ENCODE measurements at places on chromosomes 1 and 21.

- DNase-seq: no peak
These were observed 110.1 kb downstream of the GRIK1 start for GRCh38 chr21:29829564-29830275.

- DNase-seq: no peak
These were observed 30.5 kb downstream of the ZBTB8OS start for GRCh38 chr1:32619701-32620485.

GRCh38 chr1:116766616-116767469 lies 12.6 kb downstream of the CD2 start:
- no peak for DNase-seq

DNA sequence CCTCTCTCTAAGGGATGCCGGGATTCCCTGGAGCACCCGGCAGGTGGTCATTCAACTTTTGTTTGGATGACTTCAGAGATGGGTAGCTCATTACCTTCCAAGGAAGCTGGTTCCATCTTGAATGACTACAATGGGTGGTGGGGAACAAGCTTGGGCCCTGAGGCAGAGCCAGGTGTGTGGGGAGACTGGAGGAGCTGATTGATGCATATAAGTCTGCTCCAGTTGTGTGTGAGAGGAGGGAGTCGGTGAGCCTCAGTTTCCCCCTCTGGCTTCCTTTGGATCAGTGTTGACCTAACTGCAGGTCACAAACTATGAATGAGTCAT lies 133.8 kb upstream of the ZBTB40 start:
- DNase-seq: no peak

DNA sequence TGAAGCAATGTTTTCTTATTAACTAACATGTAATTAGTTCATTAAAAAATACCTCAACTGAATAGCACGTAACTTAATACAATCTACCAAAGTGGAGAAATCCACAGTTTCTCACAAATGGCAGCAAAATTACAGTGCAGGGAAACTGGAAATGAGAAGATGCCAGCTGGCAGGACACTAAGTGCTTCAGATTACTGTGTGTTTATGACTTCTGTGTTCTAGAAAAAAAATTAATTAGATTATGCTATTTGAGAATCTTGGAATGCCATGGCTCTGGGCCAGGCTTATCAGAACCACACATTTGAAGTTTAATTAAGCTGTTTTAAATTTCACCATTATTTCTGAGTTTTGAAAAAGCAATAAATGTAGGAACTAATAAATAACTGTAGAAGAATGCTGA lies 357.6 kb downstream of the TGFB2 start:
- DNase-seq: no peak

- no peak for DNase-seq
These were observed 6.8 kb downstream of the CNN3 start for GRCh38 chr1:94920061-94920460.

DNA sequence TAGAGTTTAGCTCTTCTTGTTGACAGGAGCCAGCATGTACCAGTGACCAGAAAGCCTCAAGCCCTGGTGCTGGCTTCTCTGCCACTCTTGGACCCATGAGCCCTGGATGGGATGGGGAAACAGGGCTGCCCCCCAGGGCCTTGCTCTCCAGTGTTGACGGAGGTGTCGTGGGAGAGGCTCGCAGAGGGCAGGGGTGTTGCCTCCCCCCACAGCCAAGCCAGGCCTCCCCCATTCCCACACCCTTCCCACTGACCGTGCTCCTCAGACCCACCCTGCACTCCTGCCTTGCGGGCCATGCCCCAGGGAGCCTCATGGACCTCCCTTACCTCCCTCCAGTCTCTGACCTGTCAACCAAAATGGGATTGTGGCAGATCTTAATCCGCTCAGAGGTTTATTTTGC lies 123.8 kb upstream of the COL6A1 start:
- no peak for DNase-seq

GRCh38 chr1:46547481-46548383 lies 3.7 kb downstream of the KNCN start:
- DNase-seq: no peak

GRCh38 chr1:27154991-27155781 lies at the start of gene SLC9A1:
Gene SLC9A1 (minus strand): TSS chr1:27155125. CDS start chr1:27154334, 791 bp downstream.
- DNase-seq: peak; percentile 73

GRCh38 chr1:36402504-36402890 lies 4.8 kb upstream of the LSM10 start:
- no peak for DNase-seq

DNA sequence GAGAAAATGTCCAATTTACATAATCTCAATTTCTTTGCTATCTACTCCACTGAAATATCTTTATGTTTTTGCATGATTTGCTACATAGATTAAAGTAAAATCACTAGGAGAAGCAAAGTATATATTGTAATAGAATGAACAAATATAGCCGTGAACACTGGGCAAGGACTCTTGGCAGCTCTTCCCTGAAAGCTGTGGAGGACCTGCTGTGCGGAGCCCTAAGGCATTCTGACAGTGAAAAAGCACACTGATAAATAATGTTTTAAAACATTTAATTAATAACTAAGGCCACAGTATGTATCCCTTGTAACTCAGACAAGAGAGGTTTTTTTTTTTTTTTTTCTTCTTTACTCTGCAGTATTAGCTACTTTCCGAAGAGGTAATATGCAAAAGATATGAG lies 256.1 kb upstream of the DPYD start:
- no peak for DNase-seq
